ENCODE measurements at places on chromosomes 5 and 9. TPM values are rescaled to one million over a fixed set of nuclear protein-coding genes. Genes with fewer than 3 reads are reported as not detected.

DNA sequence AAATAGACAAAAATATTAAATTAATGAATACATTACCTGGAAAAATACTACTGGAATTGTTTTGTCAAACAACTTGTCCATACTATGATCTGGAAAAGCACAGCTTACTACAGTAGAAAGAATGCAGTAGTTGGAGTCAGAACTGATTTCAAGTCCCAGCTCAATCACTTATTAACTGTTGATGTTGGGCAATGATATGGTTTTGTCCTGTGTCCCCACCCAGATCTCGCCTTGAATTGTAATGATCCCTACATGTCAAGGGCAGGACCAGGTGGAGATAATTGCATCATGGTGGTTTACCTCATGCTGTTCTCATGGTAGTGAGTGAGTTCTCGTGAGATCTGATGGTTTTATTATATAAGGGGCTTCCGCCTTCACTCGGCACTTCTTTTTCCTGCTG is 247.5 kb downstream of the CD180 start:
- no peak for DNase-seq
- H3K36me3 ChIP-seq, result no peaks in the 10 kb centered on the region
- no peaks in the 10 kb centered on the region for H3K27me3 ChIP-seq
- H3K27ac ChIP-seq, result no peak overlapping the region
- H3K4me3 ChIP-seq, result no peak overlapping the region

- H3K27me3 ChIP-seq, result no peaks in the 10 kb centered on the region
- H3K4me3 ChIP-seq, result no peak overlapping the region
- no peak for DNase-seq
- no peaks in the 10 kb centered on the region for H3K36me3 ChIP-seq
Measured at GRCh38 chr5:111537141-111538024, 25.0 kb upstream of the STARD4 start.

The ADAMTS12 gene
- 9.8 TPM for total RNA-seq

The SAXO1 gene
- total RNA-seq, result not detected

- H3K27me3 ChIP-seq, result no peaks in the 10 kb centered on the region
- no peak for DNase-seq
- no peak overlapping the region for H3K27ac ChIP-seq
- no peak overlapping the region for H3K4me3 ChIP-seq
Measured at GRCh38 chr9:4690144-4690543, 10.8 kb downstream of the CDC37L1 start.

- H3K27me3 ChIP-seq, result no peaks in the 10 kb centered on the region
- no peak overlapping the region for H3K27ac ChIP-seq
- H3K36me3 ChIP-seq, result no peaks in the 10 kb centered on the region
- no peak overlapping the region for H3K4me3 ChIP-seq
Measured at GRCh38 chr5:107464416-107464815, 206.3 kb downstream of the EFNA5 start.

DNA sequence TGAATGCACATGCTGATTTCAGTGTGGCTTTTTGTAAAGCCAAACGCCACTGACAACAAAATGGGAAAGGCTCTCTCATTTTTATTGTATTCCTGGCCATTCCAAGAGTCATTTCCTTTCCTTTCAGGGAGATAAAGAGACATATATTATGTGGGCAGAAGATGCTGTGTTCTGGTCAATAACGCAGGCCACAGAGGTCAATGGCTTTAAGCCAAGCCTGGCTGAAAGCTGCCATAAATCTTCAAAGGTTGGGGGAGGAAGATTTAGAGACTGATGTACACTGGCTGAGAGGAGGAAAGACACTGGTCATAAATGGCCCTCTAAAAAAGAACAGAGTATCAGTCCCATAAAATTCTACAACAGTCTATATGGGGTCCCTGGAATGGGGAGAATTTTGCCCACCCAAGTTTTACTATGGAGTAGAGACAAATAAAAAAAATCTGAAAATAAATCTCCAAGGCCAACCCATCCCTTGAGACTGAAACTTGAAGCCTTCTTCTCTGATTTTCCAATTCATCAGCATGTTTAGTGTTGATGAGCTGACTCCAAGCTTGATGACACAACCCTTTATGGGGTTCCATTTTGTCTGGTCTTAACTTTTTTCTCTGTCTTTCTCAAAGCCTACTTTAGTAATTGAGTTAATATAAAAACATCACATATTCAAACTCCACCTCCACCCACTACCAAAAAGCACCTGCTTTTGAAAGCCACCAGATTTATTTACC is 152.1 kb upstream of the SLC24A2 start:
- no peaks in the 10 kb centered on the region for H3K4me1 ChIP-seq
- no peak overlapping the region for H3K4me3 ChIP-seq
- H3K36me3 ChIP-seq, result no peaks in the 10 kb centered on the region
- no peak overlapping the region for H3K27ac ChIP-seq
- no peaks in the 10 kb centered on the region for H3K27me3 ChIP-seq
- no peak for DNase-seq

The TAF1L gene
- not detected for total RNA-seq

DNA sequence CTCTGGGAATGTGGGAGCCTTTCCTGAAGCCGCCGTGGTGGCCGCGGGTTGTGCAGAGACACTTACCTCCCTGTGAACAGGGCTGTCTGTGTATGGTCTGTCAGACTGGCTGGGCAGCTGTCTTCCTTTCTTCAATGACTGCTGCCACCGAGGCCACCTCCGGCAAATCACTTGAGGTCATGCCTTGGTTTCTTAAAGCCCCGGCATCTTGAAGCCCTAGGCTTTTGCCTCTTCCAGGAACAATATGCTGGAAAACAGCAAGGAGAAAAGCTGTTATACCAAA is 79.5 kb upstream of the ZSWIM6 start:
- no peaks in the 10 kb centered on the region for H3K36me3 ChIP-seq
- peaks cover 8% of the 10 kb centered on the region for H3K4me1 ChIP-seq
- H3K4me3 ChIP-seq, result no peak overlapping the region
- H3K27me3 ChIP-seq, result no peaks in the 10 kb centered on the region
- H3K27ac ChIP-seq, result no peak overlapping the region
- peak; percentile 36 for DNase-seq

- no peaks in the 10 kb centered on the region for H3K36me3 ChIP-seq
- DNase-seq, result peak; percentile 96
- no peaks in the 10 kb centered on the region for H3K27me3 ChIP-seq
- H3K4me3 ChIP-seq, result peak within 1 kb of the TSS; percentile 95
- H3K4me1 ChIP-seq, result peaks cover 12% of the 10 kb centered on the region
Measured at GRCh38 chr5:180071531-180072255, at the start of gene RNF130. Gene RNF130 (minus strand): TSS chr5:180071759. CDS start chr5:180071702, 57 bp downstream.

DNA sequence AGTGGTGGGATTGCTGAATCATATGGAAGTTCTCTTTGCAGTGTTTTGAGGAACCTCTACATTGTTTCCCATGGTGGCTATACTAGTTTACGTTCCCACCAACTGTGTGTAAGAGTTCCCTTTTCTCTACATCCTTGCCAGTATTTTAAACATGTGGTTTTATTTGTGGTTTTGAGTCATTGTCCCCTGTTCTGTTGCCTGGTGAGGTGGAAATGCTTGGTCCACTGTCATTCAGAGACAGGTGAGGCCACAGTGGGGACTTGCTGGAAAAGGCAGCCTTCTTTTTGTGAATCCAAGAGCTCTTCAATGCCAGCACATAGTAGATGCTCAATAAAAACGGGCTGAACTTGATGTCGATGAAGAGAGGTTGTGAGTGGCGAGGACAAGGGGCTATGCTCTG is 44.2 kb downstream of the SH3PXD2B start:
- DNase-seq, result no peak
- H3K4me1 ChIP-seq, result peaks cover 35% of the 10 kb centered on the region
- no peaks in the 10 kb centered on the region for H3K27me3 ChIP-seq
- H3K4me3 ChIP-seq, result no peak overlapping the region

DNA sequence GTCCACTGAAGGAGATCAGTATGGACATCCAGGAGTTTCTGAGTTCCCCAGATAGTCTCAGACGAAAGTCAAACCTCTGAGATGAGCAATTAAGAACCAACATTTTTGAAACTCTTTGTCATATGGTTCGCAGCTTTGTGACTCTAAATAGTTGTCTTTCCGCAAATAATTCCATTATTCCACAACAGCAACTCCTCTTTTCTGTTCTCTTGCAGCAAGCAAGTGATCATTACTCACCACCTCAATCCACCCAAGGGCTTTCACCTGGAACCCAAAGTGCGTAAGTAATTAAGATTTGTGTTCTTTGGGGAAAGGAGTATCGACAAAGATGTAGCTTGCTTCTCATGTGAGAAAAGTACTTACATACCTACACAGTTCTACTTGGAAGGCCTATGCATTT is 15.6 kb downstream of the MTX3 start:
- no peaks in the 10 kb centered on the region for H3K27me3 ChIP-seq
- DNase-seq, result no peak
- peaks cover 9% of the 10 kb centered on the region for H3K36me3 ChIP-seq
- no peak overlapping the region for H3K27ac ChIP-seq

DNA sequence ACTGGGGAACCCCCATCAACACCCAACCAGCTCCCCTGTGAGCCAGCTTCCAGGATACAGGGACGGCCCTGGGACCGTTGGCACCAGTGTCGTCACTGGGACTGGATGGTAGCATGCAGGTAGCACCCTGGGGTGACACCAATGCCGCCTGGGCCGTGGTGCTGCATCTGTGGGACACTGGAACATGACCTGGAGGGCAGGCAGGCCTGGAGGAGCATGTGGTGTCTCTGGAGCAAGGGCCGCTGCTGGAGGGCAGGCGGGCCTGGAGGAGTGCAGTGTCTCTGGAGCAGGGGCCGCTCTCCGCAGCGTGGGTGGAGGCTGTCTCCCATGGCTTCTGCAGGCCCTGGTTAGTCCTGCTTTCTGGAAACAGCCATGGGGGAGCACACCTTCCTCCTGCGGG is 13.1 kb downstream of the LPCAT1 start:
- no peaks in the 10 kb centered on the region for H3K27me3 ChIP-seq
- peaks cover 60% of the 10 kb centered on the region for H3K4me1 ChIP-seq
- no peak overlapping the region for H3K27ac ChIP-seq
- peak; percentile 76 for DNase-seq
- peaks cover 27% of the 10 kb centered on the region for H3K36me3 ChIP-seq

DNA sequence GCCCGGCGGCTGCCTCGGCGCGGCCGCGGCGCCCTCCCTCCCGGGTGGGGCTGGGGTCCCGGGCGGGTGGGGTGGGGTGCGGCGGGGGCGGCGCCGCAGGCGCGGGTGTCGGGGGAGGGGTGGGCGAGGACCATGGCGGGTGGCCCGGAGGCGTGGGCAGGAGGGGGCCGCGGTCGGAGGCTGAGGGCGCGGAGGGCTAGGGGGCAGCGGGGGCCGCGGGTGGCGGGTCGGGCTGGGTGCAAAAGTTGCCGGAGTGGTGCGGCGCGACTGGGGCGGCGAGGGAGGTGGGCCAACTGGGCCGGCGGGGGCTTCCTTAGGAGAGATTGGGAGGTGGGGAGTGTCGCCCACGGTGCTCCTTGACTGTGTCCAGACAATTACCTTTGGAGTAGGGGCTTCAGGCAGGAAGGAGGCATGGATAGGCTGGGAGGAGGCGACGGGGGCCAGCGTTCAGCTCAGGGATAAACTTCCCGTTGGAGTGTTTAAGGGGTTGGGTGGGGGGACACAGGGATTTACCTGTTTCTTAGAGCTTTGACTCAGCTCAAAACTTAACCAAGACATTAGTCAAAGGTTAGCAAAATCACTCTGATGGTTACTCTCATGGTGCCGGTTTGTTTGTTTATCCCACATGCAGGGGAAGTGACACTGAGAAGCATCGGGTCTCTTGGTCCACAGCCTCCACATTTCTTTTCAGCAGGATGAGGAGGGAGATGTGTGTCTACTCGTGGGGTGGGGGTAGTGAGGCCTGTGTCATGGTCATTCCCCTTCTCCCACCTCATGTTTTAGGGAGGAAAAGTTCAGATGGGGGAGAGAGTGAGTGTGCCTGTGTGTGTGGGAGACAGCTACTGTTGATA is 859 bp downstream of the CSNK1G3 start:
- H3K4me1 ChIP-seq, result peaks cover 27% of the 10 kb centered on the region
- no peaks in the 10 kb centered on the region for H3K27me3 ChIP-seq
- DNase-seq, result peak; percentile 91
- H3K4me3 ChIP-seq, result peak overlapping the region; percentile 69

DNA sequence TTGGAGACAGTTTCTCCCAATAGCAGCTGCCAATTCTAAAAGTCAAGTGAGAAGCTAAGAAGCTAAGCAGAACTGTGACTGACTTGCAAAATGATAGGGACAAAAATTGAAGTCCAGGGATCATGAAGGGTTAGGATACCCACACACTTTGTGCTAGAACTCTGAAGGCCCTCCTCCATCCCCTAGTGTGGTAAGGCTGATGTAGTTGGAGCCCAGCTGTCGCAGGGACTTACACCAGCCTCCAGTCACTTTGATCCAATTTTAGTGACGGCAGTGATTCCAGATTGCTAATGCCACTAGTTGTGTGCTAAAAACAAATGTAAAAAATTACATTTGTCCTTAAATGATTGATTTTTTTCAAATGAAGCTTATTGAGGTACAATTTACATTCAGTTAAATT is 742.7 kb upstream of the ZNF608 start:
- H3K27ac ChIP-seq, result no peak overlapping the region
- no peaks in the 10 kb centered on the region for H3K36me3 ChIP-seq
- no peaks in the 10 kb centered on the region for H3K27me3 ChIP-seq

The EPB41L4B gene
- 28.0 TPM for total RNA-seq

The SGCD gene
- total RNA-seq, result 1.8 TPM

GRCh38 chr5:110377943-110378342 is 348.5 kb downstream of the TMEM232 start:
- no peak overlapping the region for H3K27ac ChIP-seq
- no peaks in the 10 kb centered on the region for H3K36me3 ChIP-seq
- no peak for DNase-seq
- H3K4me1 ChIP-seq, result no peaks in the 10 kb centered on the region
- no peaks in the 10 kb centered on the region for H3K27me3 ChIP-seq

- no peaks in the 10 kb centered on the region for H3K27me3 ChIP-seq
- H3K4me3 ChIP-seq, result no peak overlapping the region
- no peak for DNase-seq
- H3K4me1 ChIP-seq, result no peaks in the 10 kb centered on the region
Measured at GRCh38 chr9:76756268-76756640, 8.0 kb upstream of the PCA3 start.

GRCh38 chr5:111076091-111076490 is 4.6 kb downstream of the TSLP start:
- peaks cover 24% of the 10 kb centered on the region for H3K4me1 ChIP-seq
- H3K4me3 ChIP-seq, result no peak overlapping the region
- DNase-seq, result no peak

DNA sequence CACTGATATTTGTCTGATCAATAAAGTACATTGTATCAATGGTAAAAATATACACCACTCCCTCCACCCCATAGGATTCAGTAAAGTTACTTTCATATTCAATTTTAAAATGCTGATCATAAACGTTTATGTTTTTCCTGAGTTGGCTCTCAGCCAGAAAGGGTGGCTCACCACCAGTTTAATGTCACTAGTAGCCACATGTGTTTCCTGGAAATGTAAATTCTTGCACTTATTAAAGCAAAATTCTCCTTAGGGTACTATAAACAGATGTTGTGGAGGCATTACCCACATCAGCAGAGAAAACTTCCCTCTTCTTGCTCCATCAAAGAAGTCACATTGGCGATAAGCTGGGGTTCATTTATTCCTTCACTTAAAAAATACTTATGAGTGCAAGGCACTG is 210.3 kb downstream of the SREK1 start:
- H3K36me3 ChIP-seq, result no peaks in the 10 kb centered on the region
- no peak overlapping the region for H3K4me3 ChIP-seq
- no peak for DNase-seq
- H3K4me1 ChIP-seq, result no peaks in the 10 kb centered on the region
- no peaks in the 10 kb centered on the region for H3K27me3 ChIP-seq

GRCh38 chr5:153896117-153896516 is 142.6 kb downstream of the FAM114A2 start:
- no peaks in the 10 kb centered on the region for H3K27me3 ChIP-seq
- H3K36me3 ChIP-seq, result no peaks in the 10 kb centered on the region
- H3K27ac ChIP-seq, result no peak overlapping the region
- H3K4me1 ChIP-seq, result no peaks in the 10 kb centered on the region
- no peak for DNase-seq

The NR5A1 gene
- total RNA-seq, result not detected

All from upper lobe of left lung (tissue), 6 donors.